Vagina (tissue), 2 donors: ENCODE measurements at places on chromosomes 1 and 21. TPM values are rescaled to one million over a fixed set of nuclear protein-coding genes. Genes with fewer than 3 reads are reported as not detected.

Gene PALMD
- total RNA-seq, result 39.5 TPM

Gene ABCD3
- total RNA-seq, result 16.2 TPM

Gene MAP10
- 2.2 TPM for total RNA-seq

Gene ARHGEF2
- total RNA-seq, result 76.4 TPM

GRCh38 chr1:58762806-58763205, 21.0 kb downstream of the JUN start:
- DNase-seq, result no peak
- H3K27ac ChIP-seq, result no peak overlapping the region
- no peaks in the 10 kb centered on the region for H3K4me1 ChIP-seq
- no peaks in the 10 kb centered on the region for H3K36me3 ChIP-seq
- no peaks in the 10 kb centered on the region for H3K27me3 ChIP-seq

- no peak overlapping the region for H3K4me3 ChIP-seq
- no peak overlapping the region for H3K27ac ChIP-seq
- H3K27me3 ChIP-seq, result no peaks in the 10 kb centered on the region
- DNase-seq, result no peak
- H3K36me3 ChIP-seq, result no peaks in the 10 kb centered on the region
Observed at GRCh38 chr21:29175408-29176134, 45.1 kb downstream of the MAP3K7CL start.

DNA sequence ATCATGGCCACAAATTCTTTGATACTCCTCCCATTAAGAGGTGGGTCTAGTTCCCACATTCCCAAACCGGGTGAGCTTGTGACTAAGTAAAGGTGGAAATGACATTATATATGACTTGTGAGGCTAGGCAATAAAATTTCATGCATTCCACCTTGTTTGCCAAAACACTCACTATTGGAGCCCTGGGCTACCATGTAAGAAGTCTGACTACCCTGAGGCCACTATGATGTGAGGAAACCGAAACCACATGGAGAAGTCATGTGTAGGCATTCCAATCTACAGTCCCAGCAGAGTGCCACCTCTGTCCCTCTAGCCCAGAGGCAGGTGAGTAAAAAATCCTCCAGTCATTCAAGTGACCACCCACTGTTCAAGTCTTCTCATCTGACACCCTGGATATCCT, 17.9 kb upstream of the SMG7 start:
- H3K4me1 ChIP-seq, result no peaks in the 10 kb centered on the region
- H3K4me3 ChIP-seq, result no peak overlapping the region
- no peaks in the 10 kb centered on the region for H3K36me3 ChIP-seq
- no peak overlapping the region for H3K27ac ChIP-seq
- no peaks in the 10 kb centered on the region for H3K27me3 ChIP-seq
- no peak for DNase-seq

DNA sequence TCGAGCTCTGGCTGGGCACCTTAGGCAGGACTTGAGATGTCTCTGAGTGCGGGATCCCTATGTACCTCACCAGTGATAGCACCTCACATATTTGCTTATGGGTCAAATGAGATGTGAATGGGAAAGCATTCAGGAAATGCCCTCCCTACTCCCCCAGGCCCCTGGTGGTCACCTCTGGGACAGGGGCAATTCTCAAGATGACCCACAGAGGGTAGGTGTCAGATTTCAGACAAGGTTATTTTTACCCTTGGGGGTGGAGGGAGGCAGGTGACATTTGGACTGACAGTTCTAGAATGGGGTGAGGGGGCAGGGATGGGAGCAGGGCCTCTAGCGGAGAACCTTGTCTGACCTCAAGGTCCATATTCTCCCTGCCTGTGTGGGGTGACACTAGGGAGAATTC, 27.1 kb downstream of the ACOT11 start:
- no peak overlapping the region for H3K27ac ChIP-seq
- H3K4me1 ChIP-seq, result peaks cover 24% of the 10 kb centered on the region
- no peak for DNase-seq
- H3K4me3 ChIP-seq, result no peak overlapping the region
- no peaks in the 10 kb centered on the region for H3K36me3 ChIP-seq
- no peaks in the 10 kb centered on the region for H3K27me3 ChIP-seq

- H3K27ac ChIP-seq, result no peak overlapping the region
- H3K4me3 ChIP-seq, result no peak overlapping the region
- DNase-seq, result no peak
Observed at GRCh38 chr1:2983319-2983705, 38.0 kb upstream of the ACTRT2 start.

GRCh38 chr1:115426231-115426771, 88.3 kb upstream of the NGF start:
- H3K27ac ChIP-seq, result no peak overlapping the region
- DNase-seq, result no peak
- H3K4me1 ChIP-seq, result no peaks in the 10 kb centered on the region
- H3K4me3 ChIP-seq, result no peak overlapping the region
- H3K36me3 ChIP-seq, result no peaks in the 10 kb centered on the region

- no peaks in the 10 kb centered on the region for H3K36me3 ChIP-seq
- no peaks in the 10 kb centered on the region for H3K27me3 ChIP-seq
- no peaks in the 10 kb centered on the region for H3K4me1 ChIP-seq
- no peak overlapping the region for H3K27ac ChIP-seq
- no peak overlapping the region for H3K4me3 ChIP-seq
- DNase-seq, result no peak
Observed at GRCh38 chr1:224629965-224630364, 13.8 kb downstream of the CNIH3 start.

GRCh38 chr1:99811075-99811474, 39.1 kb upstream of the AGL start:
- DNase-seq, result no peak
- no peak overlapping the region for H3K4me3 ChIP-seq
- no peaks in the 10 kb centered on the region for H3K27me3 ChIP-seq
- no peaks in the 10 kb centered on the region for H3K36me3 ChIP-seq
- H3K4me1 ChIP-seq, result peaks cover 4% of the 10 kb centered on the region
- H3K27ac ChIP-seq, result no peak overlapping the region

- no peak overlapping the region for H3K4me3 ChIP-seq
- H3K36me3 ChIP-seq, result no peaks in the 10 kb centered on the region
- H3K27me3 ChIP-seq, result no peaks in the 10 kb centered on the region
- no peak overlapping the region for H3K27ac ChIP-seq
Observed at GRCh38 chr1:216523449-216524190, 100.4 kb upstream of the USH2A start.

GRCh38 chr1:191913260-191913977, 244.8 kb upstream of the RGS18 start:
- H3K27me3 ChIP-seq, result no peaks in the 10 kb centered on the region
- H3K27ac ChIP-seq, result no peak overlapping the region
- H3K4me1 ChIP-seq, result no peaks in the 10 kb centered on the region
- no peaks in the 10 kb centered on the region for H3K36me3 ChIP-seq
- DNase-seq, result no peak

- no peak for DNase-seq
- H3K4me1 ChIP-seq, result peaks cover 27% of the 10 kb centered on the region
- no peak overlapping the region for H3K27ac ChIP-seq
- no peaks in the 10 kb centered on the region for H3K36me3 ChIP-seq
- no peaks in the 10 kb centered on the region for H3K27me3 ChIP-seq
Observed at GRCh38 chr1:151508833-151509232, 2.4 kb upstream of the CGN start.

GRCh38 chr1:215023155-215023832, 59.2 kb upstream of the KCNK2 start:
- peak overlapping the region; percentile 61 for H3K27ac ChIP-seq
- no peaks in the 10 kb centered on the region for H3K36me3 ChIP-seq
- DNase-seq, result no peak
- no peaks in the 10 kb centered on the region for H3K27me3 ChIP-seq
- no peak overlapping the region for H3K4me3 ChIP-seq

DNA sequence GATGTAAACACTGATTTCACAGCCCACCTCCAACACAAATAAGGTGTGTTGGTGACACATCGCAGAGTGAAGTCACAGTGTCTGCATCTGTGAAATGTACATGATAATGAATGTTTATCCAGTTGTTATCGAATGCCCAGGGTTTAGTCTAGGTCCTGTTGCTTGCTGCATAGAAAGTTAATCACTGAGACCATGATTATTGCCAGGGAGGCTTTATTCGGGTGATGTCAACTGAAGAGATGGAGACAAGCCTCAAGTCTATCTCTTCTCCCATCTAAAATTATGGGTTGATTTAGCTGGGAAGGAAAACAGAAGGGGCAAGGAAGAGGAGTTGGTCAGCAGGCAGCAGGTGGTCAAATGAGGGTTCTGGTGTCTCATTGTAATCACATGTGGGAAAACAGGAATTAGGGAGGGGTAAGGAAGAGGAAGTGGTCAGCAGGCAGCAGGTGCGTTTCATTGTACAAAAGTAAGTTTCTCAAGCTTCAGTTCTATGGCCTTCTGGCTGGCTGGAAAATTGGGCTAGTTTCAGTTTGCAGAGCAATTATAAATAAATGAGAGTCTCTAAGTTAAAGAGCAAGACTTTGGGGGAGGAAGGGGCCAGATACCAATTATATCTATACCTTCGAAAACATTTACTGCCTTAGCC, 146.3 kb upstream of the DNAH14 start:
- no peak overlapping the region for H3K27ac ChIP-seq
- peak; percentile 19 for DNase-seq
- no peaks in the 10 kb centered on the region for H3K36me3 ChIP-seq
- H3K4me1 ChIP-seq, result peaks cover 6% of the 10 kb centered on the region
- no peak overlapping the region for H3K4me3 ChIP-seq
